ENCODE measurements at places on chromosomes 13 and 19.

DNA sequence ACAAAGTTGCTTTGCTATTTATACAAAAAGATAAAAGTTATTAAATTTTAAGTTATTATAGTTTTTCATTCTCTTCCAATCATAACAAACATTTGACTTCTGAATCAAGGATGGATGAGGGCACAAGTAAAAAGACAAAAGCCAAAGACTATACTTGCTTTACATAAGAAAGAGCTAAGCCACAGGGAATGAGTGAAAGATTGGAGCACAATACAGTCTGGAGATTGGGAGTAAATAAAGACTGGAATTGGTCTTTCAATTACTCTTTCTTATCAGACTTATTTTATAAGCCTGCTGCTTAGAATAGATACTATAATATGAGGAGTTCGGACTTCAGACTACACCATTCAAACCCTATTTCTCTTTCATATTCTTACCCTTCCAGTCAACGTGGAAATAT, 1874.1 kb upstream of the PRR20A start:
- DNase-seq = no peak

- no peak for DNase-seq
These were observed 15.4 kb downstream of the CBARP start for GRCh38 chr19:1222394-1222793.

DNA sequence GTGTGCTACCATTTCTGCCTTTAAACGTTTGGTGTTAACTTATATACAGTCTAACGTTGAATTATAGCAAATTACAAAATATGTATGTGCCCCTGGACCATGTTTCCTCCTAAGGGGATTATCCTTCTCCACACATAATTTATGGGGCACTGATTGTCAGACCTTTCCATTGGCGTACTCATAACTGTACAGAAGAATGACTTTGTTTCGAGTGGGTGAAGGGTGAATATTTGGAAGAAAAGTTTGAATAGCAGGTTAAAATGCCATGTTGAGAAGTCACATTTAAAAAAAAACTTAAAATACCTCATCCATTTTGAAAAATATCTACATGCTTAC, 58.8 kb downstream of the SLC10A2 start:
- DNase-seq = no peak

DNA sequence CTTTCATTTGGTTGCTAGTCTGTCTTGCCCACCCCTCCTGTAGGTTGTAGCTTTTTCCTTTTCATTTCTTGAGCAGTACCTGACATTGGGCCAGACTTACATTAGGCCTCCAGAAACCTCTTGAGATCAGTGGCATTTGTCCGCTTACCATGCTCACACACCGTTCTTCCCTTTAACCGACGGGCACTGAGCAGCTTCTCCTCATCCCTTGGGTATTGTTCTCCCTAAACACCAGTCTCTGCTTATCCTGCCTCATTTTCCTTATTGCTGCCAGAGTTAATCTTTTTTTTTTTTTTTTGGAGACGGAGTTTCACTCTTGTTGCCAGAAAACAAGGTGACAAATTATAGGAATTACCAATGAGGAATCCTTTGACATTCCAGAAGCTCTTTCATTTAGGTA, 27.2 kb upstream of the KCTD4 start:
- no peak for DNase-seq

- peak; percentile 25 for DNase-seq
These were observed 89.7 kb downstream of the RAB20 start for GRCh38 chr13:110471833-110472162.

DNA sequence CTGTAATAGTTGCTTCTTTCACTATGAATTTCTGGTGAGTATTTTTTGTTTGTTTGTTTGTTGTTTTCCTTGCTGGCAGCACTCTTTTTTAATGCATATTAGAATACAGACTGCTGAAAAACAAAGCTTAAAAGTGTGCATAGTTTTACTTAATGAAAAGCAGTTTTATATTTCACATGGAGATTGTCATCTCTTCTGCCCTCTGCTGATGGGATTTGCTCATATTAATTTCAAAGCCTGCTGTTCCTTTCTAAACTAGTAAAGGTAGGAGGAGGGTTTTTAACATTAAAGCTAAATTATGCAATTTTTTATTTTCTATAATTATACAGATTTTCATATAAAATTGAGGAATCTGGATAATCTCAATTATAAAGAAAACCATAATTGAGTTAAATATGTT, 692.6 kb upstream of the SLITRK1 start:
- DNase-seq = peak; percentile 11

DNA sequence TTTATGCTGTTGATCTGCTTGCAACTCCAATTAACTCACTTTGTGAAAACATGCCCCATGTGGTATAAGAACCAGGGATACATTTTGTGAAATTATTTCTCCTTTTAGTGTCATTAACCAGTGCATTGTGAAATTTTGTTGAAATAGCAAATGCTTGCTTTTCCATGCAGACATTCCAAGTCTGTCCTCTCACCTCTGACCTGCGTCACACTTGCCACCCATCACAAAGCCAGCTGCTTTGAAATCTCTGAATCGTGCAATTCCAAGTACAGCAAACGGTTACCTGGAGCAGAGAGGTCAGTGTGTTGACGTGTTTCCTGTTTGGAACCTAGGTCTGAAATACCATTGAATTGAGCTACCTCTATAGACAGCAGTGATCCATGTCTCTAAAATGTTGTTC, 4.9 kb upstream of the SLC25A15 start:
- DNase-seq = no peak

- DNase-seq = no peak
These were observed 211.1 kb upstream of the NBEA start for GRCh38 chr13:34730961-34731360.

- DNase-seq = peak; percentile 61
These were observed 9.6 kb upstream of the ZNRF4 start for GRCh38 chr19:5445561-5446055.

DNA sequence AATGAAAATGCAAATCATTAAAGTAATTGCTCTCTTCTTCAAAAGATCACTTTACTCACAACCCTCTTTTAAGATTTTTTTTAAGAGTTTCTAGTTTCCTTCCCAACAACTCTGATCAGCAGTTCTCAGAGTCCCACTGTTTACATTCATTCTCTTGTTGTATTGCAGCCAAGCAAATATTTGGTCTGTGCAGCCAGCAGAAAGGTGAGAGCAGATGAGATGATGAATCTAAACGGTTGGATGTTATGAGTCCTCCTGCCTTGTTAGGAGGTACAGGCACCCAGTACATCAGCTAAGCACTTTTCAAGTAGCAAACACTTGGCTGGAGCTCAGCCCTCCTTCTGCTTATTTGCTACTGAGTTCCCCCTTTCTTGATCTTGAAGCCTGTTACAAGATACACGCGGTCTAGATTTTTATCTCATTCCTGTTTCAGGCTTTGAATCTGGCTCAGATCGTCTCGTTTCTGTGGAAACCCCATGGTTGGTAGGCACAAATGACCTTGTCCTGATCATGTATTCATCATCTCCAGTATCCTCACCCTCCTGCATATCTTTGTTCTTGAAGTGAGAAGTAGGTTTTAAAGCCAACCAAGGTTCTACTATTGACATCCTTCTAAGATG, 300.7 kb downstream of the DCT start:
- DNase-seq = no peak

DNA sequence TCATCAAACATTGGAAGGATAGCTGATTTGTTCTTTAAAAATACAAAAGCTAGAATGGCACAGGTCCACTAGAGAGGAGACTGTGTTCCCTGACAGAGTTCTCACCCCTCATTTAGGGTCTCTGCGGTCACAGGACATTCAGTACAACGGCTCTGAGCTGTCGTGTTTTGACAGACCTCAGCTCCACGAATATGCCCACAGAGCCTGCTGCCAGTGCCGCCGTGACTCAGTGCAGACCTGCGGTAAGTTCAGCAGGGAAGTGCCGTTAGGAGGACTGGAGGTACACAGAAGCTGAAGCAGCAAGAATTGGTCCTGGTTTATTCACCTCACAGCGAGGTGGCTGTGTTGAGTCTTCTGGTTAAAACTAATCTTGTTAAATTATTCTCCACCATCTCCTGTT, 90.0 kb downstream of the TNFRSF19 start:
- DNase-seq = no peak

GRCh38 chr19:19538785-19539166, 711 bp downstream of the CILP2 start:
- DNase-seq = peak; percentile 21

GRCh38 chr13:31773538-31773937, 34.2 kb downstream of the RXFP2 start:
- DNase-seq = peak; percentile 69

DNA sequence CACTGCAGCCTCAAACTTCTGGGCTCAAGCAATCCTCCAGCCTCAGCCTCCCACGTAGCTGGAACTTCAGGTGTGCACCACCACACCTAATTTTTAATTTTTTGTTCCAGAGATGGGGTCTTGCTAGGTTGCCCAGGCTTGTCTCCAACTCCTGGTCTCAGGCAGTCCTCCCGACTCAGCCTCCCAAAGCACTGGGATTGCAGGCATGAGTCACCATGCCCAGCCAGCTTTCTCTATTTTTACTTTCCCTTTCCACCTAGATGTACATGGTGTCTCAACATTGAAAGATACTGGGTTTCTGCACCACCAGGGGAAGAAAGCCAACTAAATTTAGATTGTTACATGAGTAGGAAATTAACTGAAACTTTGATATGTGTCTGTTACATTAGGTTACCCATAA, 13.8 kb upstream of the ZNF846 start:
- peak; percentile 30 for DNase-seq

- no peak for DNase-seq
These were observed 41.1 kb upstream of the MATK start for GRCh38 chr19:3827306-3827705.

- DNase-seq = no peak
These were observed 46.6 kb downstream of the HTR2A start for GRCh38 chr13:46850214-46850613.

GRCh38 chr19:18286973-18287635, 5.7 kb upstream of the JUND start:
- no peak for DNase-seq

DNA sequence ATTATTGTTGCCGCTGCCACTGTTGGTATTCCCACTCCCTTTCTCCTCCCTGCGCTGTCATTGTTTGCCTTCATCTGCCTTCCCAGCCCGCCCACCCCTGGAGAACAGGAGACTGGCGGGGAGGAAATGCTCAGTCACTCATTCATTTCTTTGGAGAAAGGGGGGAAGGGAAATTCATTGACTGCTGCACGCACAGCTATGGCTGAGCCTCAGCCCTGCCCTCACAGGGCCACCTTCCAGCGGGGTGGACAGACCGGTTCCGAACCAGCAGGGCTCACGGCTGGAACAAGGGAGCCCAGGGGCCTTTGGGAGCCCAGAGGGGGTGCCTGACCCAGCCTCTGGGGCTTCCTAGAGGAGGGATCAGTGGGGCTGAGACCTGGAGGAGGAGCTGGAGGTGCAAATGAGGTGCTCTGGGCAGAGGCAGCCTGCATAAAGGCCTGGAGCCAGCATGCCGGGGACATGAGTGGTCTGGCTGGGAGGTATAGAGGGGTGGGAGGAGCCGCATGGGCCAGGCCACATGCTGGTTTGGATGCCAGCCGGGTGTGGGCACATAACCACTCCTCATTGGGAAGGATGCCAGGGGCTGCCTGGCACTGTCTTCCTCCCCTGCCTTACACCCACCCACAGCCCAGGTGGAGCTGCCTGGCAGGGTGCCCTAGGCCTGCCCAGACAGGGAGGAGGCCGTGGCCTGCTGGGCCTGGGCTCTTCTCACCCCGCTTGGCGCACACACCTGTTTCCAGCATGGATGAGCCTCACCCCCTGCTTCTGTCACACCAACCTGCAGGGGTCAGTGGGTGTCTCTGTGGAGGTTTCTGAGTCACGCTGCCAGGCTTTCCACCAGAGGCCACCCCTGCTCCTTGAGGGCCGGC, 26.8 kb downstream of the PPP5C start:
- DNase-seq = peak; percentile 95

GRCh38 chr13:59468396-59468795, 695.3 kb downstream of the DIAPH3 start:
- DNase-seq = no peak

- peak; percentile 75 for DNase-seq
These were observed 44.7 kb upstream of the LATS2 start for GRCh38 chr13:21106089-21106488.

- peak; percentile 97 for DNase-seq
These were observed 18.5 kb downstream of the LMTK3 start for GRCh38 chr19:48492925-48493717.

DNA sequence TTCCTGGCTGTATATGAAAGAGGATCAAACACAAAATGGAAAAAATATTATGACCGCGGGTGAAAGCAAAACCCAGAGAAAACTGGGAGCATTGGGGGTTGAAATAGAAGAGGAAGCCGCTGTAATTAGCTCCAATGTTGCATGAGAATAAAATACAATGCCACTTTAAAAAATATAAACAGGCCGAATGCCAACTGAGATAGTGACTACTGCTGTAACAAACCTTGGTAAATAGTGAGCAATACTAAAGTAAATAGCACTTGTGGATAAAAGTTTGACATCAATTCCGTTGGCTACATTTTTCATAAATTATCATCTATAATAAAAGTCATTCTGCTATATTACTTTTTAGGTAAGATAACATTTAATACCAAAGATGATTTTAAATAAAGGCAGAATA, 395.8 kb upstream of the MIR17HG start:
- DNase-seq = no peak

DNA sequence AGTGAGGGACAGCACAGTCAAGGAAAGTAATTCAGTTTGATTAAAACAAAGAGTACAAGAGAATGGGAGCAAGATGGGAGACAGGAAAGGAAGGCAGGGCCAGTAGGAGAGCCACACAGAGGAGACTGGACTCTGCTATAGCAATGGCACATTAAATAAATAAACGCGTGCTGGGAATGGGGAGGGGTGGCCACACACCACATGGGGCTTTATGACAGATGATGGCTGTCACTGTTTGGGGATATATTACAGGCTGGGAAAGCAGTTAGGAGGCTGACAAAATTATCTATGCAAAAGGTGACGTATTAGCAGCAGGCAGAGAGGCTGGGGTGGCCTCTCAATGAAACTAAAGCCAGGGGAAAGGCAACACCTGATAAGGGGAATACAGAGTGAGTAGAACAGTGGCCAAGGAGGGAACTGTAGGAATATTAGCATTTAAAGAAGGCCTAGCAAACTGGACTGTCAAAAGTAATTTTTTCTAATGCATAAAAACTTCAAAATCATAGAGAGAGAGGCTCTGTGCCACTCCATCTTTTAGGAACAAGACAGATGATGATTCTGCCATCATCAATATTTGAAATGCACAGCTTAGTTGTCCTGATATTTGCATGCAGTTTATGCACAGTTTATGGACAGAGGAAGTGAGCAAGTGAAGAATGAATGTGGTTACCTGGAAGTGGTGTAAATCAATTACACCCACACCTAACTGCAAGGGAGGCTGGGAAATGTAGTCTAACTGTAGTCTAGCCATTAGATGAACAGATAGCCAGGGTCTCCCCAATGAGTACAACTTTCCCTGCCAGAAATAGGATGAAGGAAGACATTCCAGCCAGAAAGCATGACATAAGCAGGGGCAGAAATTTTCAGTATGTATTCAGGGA, 346.5 kb downstream of the FOXO1 start:
- DNase-seq = no peak

GRCh38 chr19:53904909-53905308, 4.2 kb upstream of the CACNG7 start:
- no peak for DNase-seq

GRCh38 chr13:44395976-44396694, 22.5 kb downstream of the SERP2 start:
- DNase-seq = no peak

- DNase-seq = no peak
These were observed 22.1 kb upstream of the GGACT start for GRCh38 chr13:100610391-100611347.
